ENCODE measurements at places on chromosomes 2 and 18.

DNA sequence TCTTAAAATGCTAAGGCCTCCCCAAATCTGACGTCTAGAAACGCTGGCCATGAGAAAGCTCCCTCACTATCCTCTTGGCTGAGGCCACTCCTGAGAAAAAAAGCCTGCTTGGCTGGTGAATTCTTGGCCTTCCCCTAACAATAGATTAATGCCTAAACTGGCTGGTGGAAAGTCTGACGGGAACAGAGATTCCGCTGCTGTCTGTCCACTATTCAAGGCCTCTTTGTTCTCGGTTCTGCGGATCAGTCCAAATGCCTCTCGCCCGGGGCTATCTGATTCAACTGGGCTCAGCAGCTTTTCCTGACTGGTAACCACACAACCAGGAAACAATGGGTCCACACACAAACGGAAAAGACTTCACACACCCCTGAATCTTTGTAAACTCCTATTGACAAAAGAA, 27.2 kb downstream of the PXDN start:
- peak; percentile 47 for DNase-seq

GRCh38 chr2:101998896-101999789, 7.4 kb downstream of the IL1R2 start:
- no peak for DNase-seq

- DNase-seq = no peak
These were observed 318.2 kb downstream of the GALNT13 start for GRCh38 chr2:154189953-154190352.

- peak; percentile 99 for DNase-seq
These were observed 29.2 kb upstream of the PPP4R1 start for GRCh38 chr18:9643549-9643948.

DNA sequence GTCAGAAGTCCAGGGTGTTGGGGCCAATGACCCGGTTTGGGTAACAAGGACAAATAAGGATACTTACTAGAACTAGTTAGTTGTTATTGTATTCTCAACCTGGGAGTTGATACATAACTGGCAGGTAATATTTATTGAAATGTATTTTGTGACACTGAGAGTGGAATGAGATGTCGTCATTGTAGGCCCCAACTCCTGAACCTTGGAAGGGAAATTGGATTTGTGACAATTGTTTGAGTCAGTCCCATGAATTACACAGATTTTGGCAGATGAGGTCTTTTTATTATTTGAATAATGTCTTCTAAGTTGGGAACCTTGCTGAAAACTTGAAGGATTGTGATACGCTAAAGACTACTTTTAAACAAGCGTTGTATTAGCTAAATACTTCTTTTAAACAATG, 5.1 kb downstream of the TIMM21 start:
- DNase-seq = no peak

GRCh38 chr2:149741646-149742045, 154.1 kb upstream of the MMADHC start:
- peak; percentile 79 for DNase-seq

DNA sequence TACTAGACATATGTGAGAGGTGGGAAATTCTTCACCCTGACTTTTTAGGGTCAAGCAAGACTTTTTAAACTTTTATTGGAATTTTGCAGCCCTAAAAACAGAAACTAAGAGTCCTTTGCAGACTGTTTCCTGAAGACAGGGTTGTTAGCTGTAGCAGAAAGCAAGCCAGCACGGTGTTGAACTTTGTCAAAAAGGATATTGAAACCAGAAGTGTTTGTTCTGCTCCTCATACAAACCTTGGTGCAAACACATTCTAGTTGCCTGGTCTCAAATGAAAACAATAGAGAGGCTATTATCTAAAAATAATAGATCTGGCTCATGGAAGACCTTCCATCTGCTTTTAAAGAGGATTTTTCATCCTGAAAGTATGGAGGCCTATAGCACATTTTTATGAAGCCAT, 65.8 kb upstream of the IGFBP5 start:
- DNase-seq = no peak

DNA sequence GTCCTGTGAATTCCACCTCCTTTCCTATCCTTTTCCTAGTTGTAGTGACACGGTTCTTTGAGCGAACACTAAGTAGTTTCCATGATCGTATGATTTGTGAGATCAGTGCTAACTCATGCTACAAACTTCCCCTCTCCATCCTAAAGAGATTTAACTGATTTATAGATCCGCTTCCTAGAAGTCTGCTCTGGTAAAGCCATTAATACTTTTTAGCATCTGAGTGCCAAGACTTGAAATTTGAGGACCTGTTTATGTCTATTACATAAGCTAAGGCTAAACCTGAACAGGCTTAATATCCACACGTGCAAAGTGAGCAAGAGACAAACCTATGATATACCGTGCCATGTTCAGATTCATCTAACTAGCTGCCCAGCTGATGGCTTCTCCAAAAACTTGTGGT, 14.9 kb downstream of the PROKR1 start:
- peak; percentile 47 for DNase-seq

GRCh38 chr2:38682008-38682575, 16.2 kb downstream of the GALM start:
- no peak for DNase-seq

DNA sequence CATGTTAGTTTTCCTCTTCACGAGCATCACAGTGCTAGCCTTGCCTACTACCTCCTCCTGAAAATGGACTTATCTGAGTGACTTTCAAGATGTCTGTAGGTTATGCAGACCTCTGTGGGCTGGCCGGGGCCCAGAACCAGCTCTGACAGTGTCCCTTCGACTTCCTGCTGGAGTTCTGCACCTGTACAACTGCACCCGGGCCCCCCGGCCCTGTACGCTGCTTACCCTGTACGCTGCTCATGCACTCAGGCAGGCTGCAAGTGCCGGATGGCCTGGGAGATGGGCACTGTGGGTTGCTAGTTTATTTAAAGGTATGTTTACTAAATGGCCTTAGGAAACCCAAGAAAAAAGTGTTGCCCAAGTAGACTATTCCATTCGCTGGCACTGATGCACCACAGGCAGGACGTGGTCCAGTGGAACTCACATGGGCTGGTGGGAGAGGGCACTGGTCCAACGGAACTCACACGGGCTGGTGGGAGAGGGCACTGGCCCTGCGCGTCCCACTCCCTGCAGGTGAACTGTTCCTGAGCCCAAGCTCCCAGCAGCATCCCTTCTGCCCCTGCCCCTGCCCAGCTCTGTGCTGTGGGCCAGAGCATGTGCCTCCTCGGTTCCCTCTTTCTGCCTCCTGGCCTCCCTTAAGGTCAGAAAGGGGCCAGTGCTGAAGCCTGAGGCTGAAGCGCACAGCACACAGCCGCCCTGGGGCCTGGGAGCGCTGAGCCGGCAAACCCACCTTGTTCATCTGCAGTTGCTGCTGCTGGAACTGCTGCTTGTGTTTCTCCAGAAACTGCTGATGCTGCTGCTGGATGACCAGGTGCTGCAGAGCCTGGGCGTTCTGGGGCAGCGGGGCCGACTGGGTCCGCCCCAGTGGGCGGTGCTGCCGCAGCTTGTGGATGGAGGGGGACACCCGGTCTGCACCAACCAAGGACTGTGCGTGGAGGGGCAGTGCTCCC, 274.8 kb downstream of the HDAC4 start:
- no peak for DNase-seq

DNA sequence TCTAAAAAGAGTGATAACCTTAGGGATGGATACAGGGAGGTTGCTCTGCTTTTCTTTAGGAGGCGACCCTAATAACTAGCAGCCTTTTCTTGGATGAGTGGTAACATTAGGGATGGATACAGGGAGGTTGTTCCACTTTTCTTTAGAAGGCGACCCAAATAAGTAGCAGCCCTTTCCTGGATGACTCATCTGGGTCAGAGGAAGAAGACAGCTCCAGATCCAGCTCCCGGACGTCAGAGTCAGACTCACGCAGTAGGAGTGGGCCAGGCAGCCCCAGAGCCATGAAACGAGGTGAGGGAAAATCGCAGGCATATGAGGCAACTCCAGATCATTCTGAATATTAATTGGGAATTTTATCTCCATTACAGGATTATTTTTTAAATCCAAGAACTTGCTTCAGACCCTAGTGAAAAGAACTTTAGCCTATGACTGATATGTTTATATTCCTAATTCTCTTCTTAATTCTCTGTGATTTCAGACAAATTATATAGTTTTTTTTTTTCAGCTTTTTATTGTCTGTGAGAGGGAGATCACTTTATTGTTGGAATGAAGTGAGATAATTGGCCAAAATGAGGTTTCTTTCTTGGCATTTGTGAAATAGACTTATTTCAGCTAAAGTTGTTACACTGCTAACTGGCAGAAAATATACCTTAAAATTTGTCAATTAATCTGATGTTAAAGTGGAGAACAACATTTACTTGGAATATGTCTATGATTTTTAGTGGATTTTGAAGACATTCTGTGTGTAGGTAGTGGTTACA, 31.2 kb upstream of the C1GALT1C1L start:
- no peak for DNase-seq

- no peak for DNase-seq
These were observed 111.2 kb downstream of the PRPF40A start for GRCh38 chr2:152606081-152606480.

DNA sequence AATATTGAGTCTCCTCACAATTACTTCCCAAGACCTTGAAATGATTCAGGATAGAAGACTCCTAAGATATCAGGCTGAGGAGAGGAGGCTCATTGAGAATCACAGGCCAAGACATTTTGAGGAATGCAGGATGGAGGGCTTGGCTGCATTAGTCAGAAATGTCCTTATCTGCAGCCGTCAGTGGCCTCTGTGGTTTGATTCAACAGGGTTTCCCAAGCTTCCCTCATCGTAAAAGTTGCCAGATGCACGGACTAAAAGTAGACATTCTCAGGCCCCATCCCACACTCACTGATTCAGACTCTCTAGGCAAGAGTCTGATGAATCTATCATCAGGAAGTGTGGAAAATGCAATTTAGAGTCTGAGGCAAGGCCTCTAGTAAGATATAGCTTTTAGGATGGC, 34.0 kb upstream of the TMEM178A start:
- DNase-seq = no peak

DNA sequence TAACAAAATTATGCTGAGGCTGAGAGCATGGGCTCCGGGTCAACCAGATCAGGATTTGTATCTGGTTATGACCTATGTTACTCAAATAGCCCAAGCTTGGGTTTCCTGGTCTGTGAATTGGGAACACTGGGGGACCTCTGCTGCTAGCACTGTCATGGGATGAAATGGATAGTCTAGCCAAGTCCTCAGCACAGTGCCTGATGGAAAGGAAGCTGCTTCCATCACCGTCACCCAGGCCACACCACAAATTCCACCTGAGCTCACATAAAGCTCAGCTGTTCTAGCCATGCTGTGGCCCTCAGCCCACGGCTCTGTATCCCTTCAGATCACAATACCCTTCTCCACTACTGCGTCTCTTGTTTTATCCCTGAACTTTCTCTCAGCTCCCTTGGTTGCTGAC, 179.6 kb upstream of the SP5 start:
- no peak for DNase-seq

DNA sequence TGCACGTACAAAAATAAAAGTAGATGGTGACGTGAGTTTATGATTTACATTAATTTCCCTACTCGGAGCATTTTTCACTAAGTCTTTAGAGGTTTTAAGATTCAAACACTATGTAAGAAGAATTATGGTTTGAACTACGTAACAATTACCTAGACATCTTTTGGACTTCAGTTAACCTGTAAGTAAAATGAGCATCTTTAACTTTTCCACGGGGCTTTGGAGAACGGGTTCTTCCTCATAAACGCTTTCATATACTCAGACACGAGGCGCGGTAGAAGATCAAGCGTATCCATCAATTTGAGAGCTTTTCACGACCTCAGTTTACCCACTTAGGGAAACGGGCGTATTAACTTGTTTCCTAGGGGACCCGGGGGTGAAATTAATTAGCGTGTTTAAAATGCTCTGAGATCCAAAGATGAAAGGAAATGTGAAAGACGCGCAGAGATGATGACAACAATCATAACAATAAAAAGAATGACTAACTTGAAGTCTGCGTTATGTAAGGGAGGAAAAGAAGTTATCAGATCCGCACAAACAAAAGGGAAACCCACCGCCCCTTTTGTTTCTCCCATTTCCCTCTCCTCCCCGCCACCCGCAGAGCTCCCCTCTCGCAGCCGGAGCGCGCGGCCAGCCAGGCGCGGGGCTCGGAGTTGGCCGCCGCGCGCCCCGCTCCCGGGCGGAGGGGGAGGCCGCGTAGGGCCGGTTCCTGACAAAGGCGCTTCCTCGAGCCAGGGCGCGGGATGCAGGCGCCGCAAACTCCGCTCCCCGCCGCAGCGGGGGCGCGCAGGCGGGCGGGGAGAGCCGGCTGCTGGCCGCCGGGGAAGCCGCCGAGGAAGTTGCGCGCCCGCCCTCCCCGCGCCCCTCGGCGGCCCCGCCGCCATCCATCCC, 807 bp downstream of the PELI1 start:
- peak; percentile 79 for DNase-seq

DNA sequence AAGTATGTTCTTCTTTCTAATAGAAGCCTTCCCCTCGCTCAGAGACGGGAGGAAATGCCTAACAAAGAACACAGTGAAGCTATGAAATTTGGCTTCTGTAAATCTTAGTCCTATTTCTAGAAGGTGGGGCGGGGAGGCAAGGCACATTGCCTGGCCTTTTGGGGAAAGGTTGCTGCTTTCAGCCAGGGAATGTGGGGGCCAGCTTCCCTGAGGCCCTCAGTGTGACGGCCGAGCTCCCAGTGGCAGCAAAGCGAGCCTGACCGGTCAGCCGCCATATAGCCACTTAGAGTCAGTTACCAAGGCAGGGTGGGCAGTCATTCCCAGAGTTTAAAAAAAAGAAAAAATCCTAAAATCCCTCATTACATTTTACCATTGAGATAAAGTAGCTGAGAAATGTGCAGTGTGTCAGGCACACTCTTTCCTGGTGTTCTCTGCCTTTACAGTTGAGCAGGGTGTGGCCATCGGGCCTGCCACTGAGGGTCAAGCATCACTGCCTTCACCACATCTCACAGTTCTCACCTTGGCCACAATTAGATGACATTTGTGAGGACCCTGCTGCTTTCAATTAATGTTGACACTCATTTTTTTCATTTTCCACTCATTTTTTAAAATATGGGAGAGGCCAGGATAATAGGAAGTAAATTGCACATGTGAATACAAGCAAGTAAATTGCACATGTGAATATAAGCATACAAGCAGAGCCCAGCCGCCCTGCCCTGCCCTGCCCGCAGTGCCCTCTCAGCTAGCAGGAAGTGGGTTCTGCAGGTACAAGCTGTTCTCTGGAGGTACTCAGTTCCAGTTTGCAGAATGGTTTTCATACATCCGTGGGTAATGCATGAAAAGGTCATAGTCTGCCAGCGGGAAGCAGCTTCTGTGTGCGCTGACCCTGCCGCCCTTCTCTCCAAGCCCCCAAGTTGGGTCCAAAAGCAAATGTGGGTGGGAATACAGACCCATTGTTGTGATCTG, 76.9 kb downstream of the WDSUB1 start:
- DNase-seq = no peak

- DNase-seq = no peak
These were observed 250.1 kb upstream of the DPP10 start for GRCh38 chr2:114192362-114192761.

- peak; percentile 8 for DNase-seq
These were observed 41.2 kb downstream of the RALBP1 start for GRCh38 chr18:9516437-9517064.

- no peak for DNase-seq
These were observed 133.6 kb upstream of the XPO1 start for GRCh38 chr2:61671561-61672315.
